ENCODE measurements at places on chromosomes 7 and 10.

- no peak for DNase-seq
These were observed 79.7 kb downstream of the LRRC17 start for GRCh38 chr7:102992509-102992937.

GRCh38 chr10:80590585-80591125 is 53.0 kb downstream of the SH2D4B start:
- no peak for DNase-seq

- no peak for DNase-seq
These were observed 201.7 kb upstream of the PRSS58 start for GRCh38 chr7:142459551-142459963.

- DNase-seq, result no peak
These were observed 11.5 kb downstream of the ABCB4 start for GRCh38 chr7:87463982-87464381.

DNA sequence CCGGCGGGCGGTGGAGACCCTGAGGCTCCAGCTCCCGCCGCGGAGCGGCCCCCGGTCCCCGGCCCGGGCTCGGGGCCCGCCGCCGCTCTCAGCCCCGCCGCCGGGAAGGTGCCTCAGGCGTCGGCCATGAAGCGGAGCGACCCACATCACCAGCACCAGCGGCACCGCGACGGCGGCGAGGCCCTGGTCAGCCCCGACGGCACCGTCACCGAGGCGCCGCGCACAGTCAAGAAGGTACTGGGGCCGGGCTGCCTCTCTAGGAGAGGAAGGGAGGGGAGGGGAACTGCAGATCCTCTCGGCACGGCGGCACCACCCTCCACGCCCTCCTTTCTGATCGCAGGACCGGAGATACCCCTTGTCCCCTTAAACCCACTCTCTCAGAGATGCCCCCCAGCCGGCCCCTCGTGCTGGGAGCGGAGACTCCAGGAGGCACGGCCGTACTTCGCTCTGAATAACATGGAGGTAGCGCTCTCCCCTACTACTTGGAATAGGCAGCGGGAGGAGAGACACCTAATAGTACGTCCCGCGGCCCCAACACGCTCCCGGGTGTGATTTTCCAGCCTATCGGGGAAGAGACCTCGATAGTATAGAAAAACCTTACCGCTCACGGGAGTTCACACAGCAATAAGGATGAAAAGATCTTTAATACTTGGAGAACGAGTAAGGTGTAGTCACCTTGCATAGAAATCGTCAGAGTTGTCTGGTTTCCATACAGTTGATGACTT is 538 bp downstream of the AHCYL2 start:
- DNase-seq, result no peak

- no peak for DNase-seq
These were observed 74.4 kb downstream of the TNS3 start for GRCh38 chr7:47507522-47507921.

GRCh38 chr7:17299483-17299991 is 1.1 kb downstream of the AHR start:
- peak; percentile 11 for DNase-seq

DNA sequence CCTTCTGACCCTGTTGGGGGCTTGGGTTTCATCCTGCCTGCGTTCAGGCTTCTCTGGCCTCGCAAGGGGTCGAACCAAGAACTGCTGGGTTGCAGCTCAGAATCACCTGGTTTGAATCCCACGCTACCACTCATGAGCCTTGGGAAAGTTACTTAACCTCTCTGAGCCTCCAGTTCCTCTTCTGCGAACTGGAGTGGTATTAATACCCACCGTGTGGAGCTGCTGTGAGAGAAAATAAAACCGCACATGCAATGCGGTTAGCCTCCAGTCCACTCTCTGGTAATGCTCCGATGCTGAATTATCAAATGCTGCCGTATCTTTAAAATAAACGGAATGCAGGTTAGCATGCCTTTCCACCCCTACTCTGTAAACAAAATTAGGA is 171.9 kb downstream of the ARHGAP12 start:
- no peak for DNase-seq

DNA sequence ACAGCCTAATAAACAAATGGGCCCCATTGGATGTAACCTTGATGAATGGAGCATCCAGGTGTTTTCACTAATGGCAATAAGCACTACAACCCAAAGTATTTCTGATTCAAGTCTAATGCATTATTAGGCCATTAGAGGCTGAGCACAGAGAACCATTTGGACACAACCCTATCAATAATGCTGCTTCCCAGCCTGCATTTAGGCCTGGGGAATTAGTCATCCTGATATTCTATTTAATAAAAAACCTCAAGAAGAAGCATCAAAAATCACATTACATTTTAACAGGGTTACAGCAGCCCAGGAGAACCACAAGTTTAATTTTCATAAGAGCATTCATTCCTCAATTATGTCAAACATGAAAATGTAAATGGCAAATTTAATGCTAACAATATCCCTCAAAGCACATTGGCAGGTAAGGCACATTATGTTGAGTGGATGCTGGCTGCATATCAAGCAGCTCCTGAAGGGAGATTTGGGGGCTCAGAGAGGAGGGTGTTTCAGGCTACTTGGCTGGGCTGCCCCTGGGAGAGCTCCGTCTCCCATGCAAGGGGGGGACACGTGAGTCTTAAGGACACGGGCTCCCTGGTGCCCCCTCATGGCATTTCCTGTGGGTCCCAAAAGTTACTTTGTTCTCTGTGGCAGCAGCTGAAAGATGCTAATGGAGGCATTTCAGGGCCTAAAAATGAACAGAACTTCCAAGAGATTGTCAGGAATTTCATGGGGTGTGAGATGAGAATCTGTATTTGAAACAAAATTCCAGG is 143.4 kb downstream of the HERPUD2 start:
- DNase-seq, result no peak

DNA sequence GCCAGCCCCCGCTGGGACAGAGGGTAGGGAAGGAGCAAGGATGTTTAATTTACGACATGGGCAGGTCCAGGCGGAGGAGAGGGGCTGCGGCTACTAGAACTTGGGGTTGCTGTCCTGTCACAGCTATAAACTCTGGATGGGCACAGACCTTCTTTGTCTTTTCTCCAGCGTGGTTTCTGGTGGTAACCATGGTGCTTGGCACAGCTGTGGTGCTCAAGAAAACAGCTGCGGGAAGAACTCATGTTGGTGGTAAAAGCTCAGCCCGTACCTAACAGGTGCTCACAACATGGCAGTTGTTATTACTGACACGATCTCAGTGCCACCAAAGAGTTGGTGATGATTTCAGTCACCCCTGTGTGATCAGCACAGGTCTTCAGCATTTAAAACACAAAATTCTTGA is 13.8 kb downstream of the BAIAP2L1 start:
- no peak for DNase-seq

DNA sequence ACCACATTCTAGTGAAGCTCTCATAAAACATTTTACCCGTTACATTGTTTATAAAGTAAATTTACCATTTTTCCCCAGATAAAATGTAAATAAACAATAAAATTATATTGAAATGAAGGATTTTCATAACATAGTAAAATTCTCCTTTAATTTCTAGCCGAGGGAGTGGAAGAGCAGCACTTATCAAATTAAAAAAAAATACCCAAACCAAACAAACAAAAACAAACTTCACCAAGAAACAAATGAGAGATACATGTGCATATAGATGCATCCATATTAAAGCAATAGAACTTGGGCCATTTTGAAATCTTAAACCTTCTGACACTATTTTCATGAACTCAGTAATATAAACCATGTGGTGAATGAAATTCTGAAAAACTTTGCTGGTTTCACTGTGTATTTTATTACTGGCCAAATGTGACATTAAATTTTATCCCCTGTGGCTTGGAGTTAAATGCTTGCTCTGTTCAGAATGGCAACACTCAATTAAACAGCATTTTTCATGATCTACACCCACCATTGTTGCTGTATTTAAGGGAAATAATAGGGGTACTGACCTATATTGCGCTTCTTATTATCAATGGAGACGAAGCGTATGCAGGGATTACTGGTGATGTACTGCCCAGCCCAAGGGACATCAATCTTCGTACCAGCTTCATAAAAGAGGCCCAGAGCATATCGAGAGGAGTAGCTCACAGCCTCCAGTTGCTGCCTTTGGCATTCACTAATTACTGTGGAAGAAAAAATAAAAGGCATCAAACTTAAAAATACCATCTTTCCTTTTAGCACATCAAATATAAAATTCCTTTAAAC is 220.9 kb downstream of the RNLS start:
- DNase-seq, result no peak

GRCh38 chr10:115903207-115903606 is 369.8 kb downstream of the GFRA1 start:
- DNase-seq, result no peak

- no peak for DNase-seq
These were observed 24.2 kb upstream of the RASSF4 start for GRCh38 chr10:44935201-44935965.

- DNase-seq, result no peak
These were observed 25.9 kb downstream of the TRUB1 start for GRCh38 chr10:114963908-114964307.

DNA sequence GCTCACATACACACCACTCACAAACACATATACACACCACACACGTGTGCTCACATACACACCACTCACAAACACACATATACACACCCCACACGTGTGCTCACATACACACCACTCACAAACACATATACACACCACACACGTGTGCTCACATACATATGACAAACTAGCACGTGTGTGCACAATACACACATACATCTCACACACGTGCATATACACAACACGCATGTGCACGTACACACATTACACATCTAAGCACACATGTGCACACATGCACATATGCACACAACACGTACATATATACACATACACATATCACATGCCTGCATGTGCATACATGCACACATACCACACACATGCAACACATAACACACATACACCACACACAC is 78.3 kb upstream of the FOXK1 start:
- no peak for DNase-seq

DNA sequence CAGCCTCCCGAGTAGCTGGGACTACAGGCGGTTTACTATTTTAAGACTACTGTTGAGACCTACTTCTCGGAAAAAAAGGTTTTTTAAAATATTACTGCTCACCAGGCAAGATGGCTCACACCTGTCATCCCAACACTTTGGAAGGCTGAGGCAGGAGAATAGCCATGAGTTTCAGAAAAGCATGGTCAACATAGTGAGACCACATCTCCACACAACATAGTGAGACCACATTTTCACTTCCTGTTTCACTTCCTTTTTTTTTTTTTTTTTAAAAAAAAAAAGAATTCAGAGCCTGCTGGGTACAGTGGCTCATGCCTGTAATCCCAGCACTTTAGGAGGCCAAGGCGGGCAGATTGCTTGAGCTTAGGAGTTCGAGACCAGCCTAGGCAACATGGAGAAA is 46.5 kb downstream of the SVOPL start:
- no peak for DNase-seq

DNA sequence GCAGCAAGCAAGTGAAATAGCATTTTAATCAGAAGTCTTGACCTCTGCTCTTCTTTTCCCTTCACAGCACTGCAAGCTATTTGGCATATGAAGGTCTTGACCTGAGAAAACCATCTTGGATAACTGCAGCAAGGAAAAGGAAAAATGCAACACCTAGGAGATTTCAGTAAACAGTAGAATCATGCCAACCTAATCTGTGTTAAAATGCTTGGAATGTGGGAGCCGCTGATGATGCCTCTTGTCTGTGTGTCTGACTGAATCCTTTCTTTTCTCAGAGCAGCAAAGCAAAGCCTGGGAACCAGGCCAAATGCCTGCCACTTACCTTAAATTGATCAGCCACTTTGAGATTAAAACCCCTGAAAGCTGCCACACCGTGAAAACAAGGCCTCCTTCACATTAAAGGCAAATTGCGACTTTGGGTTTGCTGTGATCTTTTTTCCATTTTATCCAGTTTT is 80.4 kb upstream of the CDK6 start:
- no peak for DNase-seq

DNA sequence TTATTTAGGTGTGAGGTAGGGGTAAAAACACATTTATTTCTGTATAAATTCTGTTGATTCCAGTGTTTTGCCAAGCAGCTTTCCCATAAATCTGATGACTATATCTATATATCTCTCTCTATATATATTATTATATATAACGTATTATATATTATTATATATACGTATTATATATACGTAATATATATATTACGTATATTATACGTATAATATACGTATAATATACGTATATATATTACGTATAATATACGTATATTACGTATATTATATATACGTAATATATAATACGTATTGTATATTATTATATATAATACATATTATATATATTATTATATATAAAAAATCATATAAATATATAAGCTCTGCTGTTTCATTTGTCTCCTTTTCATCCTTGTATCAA is 163.5 kb downstream of the GPR158 start:
- DNase-seq, result no peak

GRCh38 chr10:20257422-20257821 is 441.2 kb downstream of the PLXDC2 start:
- no peak for DNase-seq

GRCh38 chr7:99380823-99381663 is 6.5 kb downstream of the ARPC1B start:
- DNase-seq, result peak; percentile 84

DNA sequence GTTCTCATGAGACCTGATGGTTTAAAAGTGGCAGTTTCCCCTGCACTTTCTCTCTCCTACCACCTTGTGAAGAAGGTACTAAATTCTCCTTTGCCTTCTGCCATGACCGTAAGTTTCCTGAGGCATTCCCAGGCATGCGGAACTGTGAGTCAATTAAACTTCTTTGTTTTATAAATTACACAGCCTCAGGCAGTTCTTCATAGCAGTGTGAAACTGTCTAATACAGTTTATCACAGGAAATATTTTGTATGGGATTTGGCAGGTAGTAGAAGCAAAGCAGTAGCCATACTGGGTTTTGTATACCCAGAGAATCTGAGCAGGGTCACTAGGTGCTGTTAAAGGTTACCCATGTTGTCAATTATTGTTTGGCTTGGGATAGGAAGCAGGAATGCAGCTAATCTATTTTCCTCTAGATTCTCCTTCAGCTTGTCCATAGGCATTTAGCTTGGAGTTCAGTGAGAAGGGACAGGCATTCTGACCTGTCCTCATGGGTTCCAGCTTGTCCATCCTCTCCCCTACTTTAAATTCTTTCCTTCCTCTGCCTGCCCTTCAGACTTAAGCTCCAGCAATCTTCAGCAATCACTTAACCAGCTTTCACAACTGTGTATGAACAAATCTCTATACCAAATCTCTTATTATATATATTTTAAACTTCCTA is 186.7 kb downstream of the PCLO start:
- no peak for DNase-seq

DNA sequence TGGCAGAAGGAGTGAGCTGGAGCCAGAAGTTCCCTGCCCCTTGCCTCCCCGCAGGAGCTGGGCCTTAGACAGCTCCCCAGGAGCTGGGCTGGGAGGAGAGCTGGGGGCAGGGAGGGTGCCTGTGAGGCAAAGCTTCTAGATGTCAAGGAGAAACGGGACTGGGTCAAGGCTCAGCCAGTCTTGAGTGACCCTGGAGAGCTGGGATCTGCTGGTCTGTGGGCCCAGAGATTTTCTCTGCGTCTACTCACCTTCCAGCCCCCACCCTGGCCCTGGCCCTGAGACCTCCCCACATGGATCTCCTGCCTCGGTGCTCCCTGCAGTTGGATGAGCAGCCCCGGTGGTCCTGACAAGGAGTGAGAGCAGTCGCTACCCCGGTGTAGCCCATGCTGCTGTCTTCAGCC is 20.3 kb upstream of the SHH start:
- DNase-seq, result no peak

- no peak for DNase-seq
These were observed 118.2 kb downstream of the HBP1 start for GRCh38 chr7:107286751-107287621.

- no peak for DNase-seq
These were observed 519.6 kb downstream of the REEP3 start for GRCh38 chr10:64040781-64041180.
